ENCODE measurements at places on chromosomes 6 and 20. TPM values are rescaled to one million over a fixed set of nuclear protein-coding genes. Genes with fewer than 3 reads are reported as not detected.

GRCh38 chr6:44704240-44705150, 317.0 kb downstream of the CDC5L start:
- no peak for DNase-seq

DNA sequence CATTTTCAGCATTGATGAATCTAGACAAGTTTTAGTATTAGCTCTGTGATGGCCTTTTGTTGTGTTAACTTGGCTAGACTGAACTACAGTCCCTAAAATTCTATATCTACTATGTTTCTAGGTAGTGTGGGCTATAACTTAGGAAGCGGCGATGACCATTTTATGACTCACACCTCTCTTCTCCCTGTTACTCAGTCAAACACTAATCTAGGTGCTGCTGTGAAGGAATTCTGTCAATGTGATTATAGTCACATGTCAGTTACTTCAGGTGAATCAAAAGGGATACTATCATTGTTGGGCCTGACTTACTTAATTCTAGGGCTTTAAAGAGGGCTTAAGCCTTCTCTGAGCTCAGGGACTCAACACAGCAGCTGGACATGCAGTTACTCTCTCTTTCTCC, 691.5 kb upstream of the MAP3K7 start:
- DNase-seq = no peak

- no peak for DNase-seq
Observed at GRCh38 chr6:83696674-83697073, 12.2 kb downstream of the SNAP91 start.

DNA sequence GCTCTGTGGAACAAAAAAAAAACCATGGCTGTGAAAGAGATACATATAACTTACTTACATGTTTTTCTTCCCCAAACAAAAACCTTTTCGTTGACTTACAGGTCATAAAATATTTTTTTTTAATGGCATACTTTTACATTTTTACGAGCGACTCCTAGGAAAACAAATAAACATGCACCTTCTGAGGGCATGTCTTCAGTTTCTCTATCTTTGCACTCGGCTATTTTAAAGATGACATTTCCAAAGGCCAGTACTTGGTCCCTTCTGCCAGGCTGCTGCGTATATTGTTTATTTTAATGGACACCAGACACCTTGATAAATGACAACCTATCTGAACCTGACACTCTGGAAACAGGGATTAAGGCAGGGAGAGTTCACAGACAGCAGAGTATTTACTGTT, 49.4 kb downstream of the PIGU start:
- no peak for DNase-seq

DNA sequence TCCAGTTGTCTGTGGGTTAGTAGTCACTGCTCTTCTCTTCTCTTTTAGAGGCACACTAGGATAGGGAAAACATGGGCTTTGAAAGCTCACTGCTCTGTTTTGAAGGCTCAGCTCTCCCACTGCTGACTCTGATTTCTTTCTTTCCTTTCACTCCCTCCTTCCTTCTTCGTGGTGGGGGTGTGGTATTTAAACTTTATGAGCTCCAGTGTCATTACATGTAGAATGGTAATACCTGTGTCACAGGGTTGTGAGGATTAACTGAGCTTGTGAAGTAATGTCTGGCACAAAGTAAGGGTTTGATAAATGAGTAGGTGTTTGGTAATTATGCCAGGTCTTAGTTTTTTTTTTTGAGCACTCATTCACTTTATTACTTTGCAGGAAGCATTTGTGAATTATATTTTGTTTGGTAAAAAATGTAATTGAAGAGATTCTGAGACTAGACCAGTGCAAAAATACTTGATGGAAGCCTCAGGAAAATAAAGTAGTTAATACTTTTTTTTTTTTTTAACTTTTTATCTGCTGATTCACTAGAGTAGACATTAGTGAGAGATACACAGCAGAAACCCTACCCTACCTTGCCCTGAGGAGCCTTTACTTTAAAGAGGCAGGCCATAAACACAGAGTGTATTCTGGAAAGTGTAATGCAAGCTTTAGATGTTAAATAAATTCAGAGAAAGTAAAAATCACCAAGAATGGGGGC, 17.3 kb downstream of the SMAP1 start:
- DNase-seq = no peak

- no peak for DNase-seq
Observed at GRCh38 chr6:74073999-74074398, 378.0 kb downstream of the CD109 start.

CDSN gene
- not detected for total RNA-seq

TMEM74B gene
- 0.42 TPM for total RNA-seq

SH3BGRL2 gene
- 24.1 TPM for total RNA-seq

MMP24 gene
- total RNA-seq = 0.35 TPM
